SK-N-SH (cell line): ENCODE measurements at places on chromosomes 3 and 15. TPM values are rescaled to one million over a fixed set of nuclear protein-coding genes. Genes with fewer than 3 reads are reported as not detected.

DNA sequence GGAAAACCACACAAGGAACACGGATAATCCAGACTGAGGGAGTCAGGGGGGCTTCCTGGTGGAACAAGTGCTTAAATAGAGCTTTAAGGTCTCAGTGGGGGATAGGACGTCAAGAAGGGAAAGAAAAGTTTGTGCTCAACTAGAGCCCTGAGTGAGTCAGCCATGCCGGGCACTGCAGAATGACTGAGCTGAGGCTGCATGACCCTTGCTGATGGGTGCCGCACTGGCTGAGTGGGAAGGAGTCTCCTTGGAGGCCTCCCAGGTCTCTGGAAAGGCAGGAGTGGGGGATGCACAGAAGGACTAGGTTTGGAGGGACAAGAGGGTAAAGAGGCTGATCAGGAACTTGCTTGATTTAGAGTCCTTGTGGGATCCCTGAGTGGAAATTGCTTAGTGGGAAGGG lies 150.3 kb downstream of the RPLP1 start:
- H3K4me3 ChIP-seq = no peak overlapping the region
- no peaks in the 10 kb centered on the region; the same call in 1 of the 2 replicates for H3K27me3 ChIP-seq
- no peaks in the 10 kb centered on the region for H3K36me3 ChIP-seq
- no peaks in the 10 kb centered on the region; the same call in 1 of the 2 replicates for H3K4me1 ChIP-seq
- H3K27ac ChIP-seq = no peak overlapping the region
- no peak for DNase-seq

DNA sequence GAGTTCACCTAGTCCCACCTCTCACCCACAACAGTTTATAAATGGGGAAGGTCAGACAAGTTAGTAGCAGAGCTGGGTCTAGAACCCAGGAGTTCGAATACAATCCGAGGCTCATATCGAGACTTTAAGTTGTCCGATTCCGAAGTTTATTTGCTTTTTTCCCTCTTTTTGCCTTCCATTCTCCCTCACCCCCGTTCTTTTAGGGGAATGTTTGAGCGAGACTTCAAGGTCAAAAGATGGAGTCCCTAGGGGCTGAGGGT lies 7.3 kb downstream of the BCL6 start:
- H3K27me3 ChIP-seq = no peaks in the 10 kb centered on the region
- H3K27ac ChIP-seq = peak overlapping the region; percentile 50
- DNase-seq = no peak

GRCh38 chr3:147409143-147410115 lies at the start of gene ZIC1:
ZIC1 (plus strand) TSS chr3:147409365; CDS start chr3:147410113, 748 bp downstream.
- peak within 1 kb of the TSS; percentile 47 for H3K4me3 ChIP-seq
- no peaks in the 10 kb centered on the region; the same call in 1 of the 2 replicates for H3K36me3 ChIP-seq
- no peaks in the 10 kb centered on the region for H3K4me1 ChIP-seq
- no peak within 1 kb of the TSS for H3K27ac ChIP-seq
- peaks cover 78% of the 10 kb centered on the region for H3K27me3 ChIP-seq

DNA sequence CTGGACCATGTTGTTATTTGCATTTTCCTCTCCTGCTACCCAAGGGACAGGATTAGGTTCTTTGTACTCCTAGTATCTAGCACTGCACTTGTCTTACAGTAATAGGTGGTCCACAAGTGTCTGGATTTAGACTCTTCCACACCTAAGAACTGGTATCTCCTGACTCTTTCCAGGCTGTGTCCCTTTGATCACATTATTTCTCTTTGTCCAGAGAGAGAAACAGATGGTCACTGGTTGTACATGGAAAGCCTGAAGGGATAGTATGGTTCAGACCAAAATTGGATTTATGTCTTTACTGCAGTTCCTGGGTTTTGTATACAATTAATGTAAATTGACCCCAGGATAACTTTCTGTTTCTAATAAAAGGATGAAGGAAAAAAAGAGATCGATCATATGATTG lies 64.0 kb downstream of the PDE8A start:
- no peak overlapping the region for H3K4me3 ChIP-seq
- H3K4me1 ChIP-seq = peaks cover 30% of the 10 kb centered on the region
- H3K36me3 ChIP-seq = no peaks in the 10 kb centered on the region

GRCh38 chr15:60115579-60116380 lies 111.7 kb downstream of the FOXB1 start:
- no peaks in the 10 kb centered on the region for H3K4me1 ChIP-seq
- no peak for DNase-seq
- H3K27me3 ChIP-seq = peaks cover 13% of the 10 kb centered on the region; the same call in 1 of the 2 replicates
- no peaks in the 10 kb centered on the region for H3K36me3 ChIP-seq
- no peak overlapping the region for H3K4me3 ChIP-seq

GRCh38 chr15:83559310-83559966 lies 94.5 kb upstream of the ADAMTSL3 start:
- peaks cover 14% of the 10 kb centered on the region; the same call in 1 of the 2 replicates for H3K27me3 ChIP-seq
- peak; percentile 66 for DNase-seq
- no peak overlapping the region for H3K27ac ChIP-seq
- no peak overlapping the region for H3K4me3 ChIP-seq

The SERINC4 gene
- polyA plus RNA-seq = 0.05 TPM in 1 of 2 replicates, not detected in the other

DNA sequence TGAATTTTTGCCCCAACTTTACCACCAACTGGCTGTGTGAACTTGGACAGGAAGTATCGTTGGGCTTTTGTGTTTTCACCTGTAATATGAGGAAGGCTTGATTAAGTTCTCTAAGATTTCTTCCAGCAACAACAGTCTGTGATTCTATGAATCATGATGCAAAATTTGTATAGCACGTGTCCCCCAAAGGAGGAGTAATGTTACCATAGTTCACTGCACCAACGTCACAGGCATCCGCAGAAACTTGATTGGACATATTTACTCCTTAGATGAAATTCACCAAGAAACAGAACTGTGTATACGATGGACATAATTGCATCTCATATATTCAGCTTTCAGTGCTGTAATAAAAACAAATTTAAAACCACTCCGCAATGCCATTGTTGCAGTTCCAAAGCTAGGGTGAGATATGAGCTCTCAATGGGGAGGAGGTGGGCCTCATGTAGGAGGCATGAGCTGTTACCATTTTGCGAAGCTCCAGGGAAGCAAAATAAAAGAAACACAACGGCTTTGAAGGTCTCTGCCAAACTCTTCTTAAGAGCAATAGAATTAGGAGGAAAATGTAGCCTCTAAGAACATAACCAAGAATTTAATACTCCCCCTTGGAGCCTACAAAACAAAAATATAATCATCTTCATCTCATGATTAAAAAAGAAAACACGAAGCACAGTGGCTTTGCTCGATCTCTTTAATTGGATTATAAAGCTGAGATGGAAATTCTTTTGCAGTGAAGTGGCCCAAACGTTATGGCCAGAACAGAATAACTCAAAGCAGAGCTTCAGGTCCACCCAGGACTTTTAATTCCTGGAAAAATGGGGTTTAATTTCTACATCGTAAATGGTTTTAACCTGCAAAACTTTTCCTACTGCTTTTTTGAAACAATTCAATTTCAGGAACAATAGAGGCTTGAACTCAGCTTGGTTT lies 80.7 kb downstream of the CHST2 start:
- H3K36me3 ChIP-seq = no peaks in the 10 kb centered on the region
- peak overlapping the region; percentile 63 for H3K27ac ChIP-seq
- DNase-seq = no peak
- no peaks in the 10 kb centered on the region for H3K27me3 ChIP-seq
- peak overlapping the region; percentile 8; the same call in 1 of the 2 replicates for H3K4me3 ChIP-seq
- no peaks in the 10 kb centered on the region for H3K4me1 ChIP-seq

The LYZL4 gene
- polyA plus RNA-seq = not detected in 2 replicates

- H3K36me3 ChIP-seq = no peaks in the 10 kb centered on the region
Observed at GRCh38 chr15:36234743-36235142, 344.7 kb upstream of the CDIN1 start.

DNA sequence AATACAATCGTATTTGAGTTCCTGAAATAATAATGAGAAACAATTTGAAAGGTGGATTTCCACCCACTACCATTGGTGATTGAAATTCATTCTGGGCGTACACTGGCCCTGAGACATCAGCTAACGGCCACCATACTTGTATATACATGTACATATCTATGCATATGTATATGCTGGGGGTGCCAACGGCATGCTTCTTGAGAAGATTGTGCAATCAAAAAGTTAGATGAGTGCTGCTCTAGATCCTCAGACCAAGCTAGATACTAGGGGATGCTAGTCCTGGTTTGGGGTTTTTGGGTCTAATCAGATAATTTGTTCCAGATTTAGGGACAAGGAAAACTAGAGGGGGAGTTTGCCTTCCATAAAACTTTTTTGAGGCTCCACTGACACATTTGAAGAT lies 2.9 kb downstream of the TMEM40 start:
- DNase-seq = no peak
- no peaks in the 10 kb centered on the region for H3K27me3 ChIP-seq
- H3K36me3 ChIP-seq = no peaks in the 10 kb centered on the region
- H3K27ac ChIP-seq = no peak overlapping the region
- peaks cover 14% of the 10 kb centered on the region for H3K4me1 ChIP-seq
- H3K4me3 ChIP-seq = no peak overlapping the region

DNA sequence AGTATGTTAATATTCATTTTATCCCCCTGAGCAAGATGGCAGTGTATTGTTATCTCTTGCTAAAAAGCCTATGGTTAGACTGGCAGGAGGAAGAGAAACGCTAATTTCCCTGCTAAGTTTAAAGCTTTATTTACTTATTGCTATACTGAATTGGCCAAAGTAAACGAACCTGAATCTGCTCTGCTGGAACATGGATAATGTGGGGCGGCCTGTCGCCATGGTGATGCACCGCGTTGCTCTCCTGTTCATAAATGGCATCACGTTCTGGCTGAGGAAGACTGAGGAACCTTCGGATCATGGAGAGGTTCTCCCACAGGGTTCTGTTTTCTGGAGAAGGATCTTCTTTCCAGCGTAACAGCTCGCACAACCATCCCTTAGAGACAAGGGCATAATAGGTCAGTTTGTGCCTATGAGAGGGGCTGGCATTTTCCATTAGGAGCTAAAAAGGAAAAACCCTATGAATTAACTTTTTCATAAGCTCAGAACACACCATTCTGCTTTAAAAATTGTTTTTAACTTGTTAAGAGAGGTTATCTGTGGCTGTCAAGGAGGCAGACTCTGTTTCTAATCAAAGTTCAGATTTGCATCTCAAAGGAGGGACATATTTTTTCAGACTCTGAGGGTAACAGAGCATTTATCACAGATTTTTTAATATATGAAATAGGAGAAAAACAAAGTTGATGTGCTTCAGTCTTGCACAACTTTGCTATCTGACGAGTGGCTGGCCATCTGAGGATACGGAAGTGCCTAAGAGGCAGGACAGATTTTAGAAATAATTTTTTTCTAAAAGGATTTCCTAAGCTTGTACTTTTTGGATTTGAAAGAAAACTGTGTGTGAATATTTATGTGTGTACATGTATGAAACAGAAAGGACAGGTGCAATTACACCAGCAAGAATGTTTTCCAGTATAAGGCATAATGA lies 73.1 kb downstream of the SATB1 start:
- peaks cover 25% of the 10 kb centered on the region for H3K4me1 ChIP-seq
- peak overlapping the region; percentile 53 for H3K27ac ChIP-seq
- H3K36me3 ChIP-seq = peaks cover 11% of the 10 kb centered on the region; the same call in 1 of the 2 replicates
- DNase-seq = peak; percentile 15
- H3K4me3 ChIP-seq = no peak overlapping the region

The FGD5 gene
- not detected in 2 replicates for polyA plus RNA-seq

DNA sequence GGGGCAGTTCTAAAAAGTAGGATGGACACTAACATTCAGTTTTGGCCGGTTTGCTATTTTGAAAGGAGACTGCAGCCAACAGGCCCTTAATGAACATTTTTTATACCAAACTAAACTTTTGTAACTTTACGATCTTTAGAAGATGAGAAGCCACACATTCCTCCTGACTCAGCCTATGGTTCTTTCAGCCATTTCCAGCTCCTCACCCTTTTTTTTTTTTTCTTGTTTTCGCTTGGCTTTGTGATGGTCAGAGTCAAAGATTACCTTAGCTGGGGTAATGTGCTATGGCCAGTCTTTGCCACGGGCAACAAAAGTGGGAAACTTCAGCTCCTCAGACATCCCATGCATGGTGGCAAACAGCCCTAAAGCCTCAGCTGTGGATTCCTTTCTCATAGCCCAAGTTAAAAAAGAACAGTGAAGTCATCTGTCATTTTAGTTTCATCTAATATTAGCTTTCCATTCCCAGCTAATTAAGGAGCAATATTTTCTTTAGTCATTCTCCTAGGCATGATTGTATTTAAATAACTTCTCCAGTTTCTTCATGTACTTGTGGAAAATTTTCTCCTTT lies 368.7 kb downstream of the MFSD1 start:
- H3K27ac ChIP-seq = peak overlapping the region; percentile 54; the same call in 1 of the 2 replicates
- no peaks in the 10 kb centered on the region for H3K36me3 ChIP-seq
- no peaks in the 10 kb centered on the region for H3K27me3 ChIP-seq
- peaks cover 11% of the 10 kb centered on the region for H3K4me1 ChIP-seq
- no peak for DNase-seq

The TPRG1 gene
- 0.64 and 1.8 TPM in 2 replicates for polyA plus RNA-seq

The CXCR6 gene
- not detected in 2 replicates for polyA plus RNA-seq

DNA sequence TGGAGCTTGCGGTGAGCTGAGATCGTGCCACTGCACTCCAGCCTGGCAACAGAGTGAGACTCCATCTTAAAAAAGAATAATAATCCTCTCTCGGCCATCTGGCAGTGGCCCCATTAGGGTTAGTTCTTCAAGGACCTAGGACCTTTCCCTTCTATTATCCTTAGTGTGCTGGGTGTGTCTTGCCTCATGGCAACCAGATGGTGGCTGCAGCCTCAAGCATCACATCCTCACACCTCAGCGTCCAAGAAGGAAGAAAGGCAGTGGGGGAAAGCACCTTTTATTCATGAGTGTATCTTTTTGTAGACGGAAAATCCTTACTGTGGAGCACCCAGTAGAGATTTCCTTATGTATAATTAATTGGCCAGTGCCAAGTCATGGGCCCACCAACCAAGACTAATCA lies 42.7 kb upstream of the TFRC start:
- DNase-seq = no peak
- no peak overlapping the region for H3K27ac ChIP-seq
- H3K27me3 ChIP-seq = no peaks in the 10 kb centered on the region; the same call in 1 of the 2 replicates
- H3K4me1 ChIP-seq = peaks cover 7% of the 10 kb centered on the region; the same call in 1 of the 2 replicates

The SERF2 gene
- 935 and 1,369 TPM in 2 replicates for polyA plus RNA-seq

The CNTN4 gene
- polyA plus RNA-seq = 0.12 and 0.21 TPM in 2 replicates

GRCh38 chr3:45153658-45154437 lies 7.7 kb upstream of the CDCP1 start:
- DNase-seq = no peak
- no peaks in the 10 kb centered on the region for H3K4me1 ChIP-seq
- H3K4me3 ChIP-seq = no peak overlapping the region
- no peaks in the 10 kb centered on the region for H3K36me3 ChIP-seq
- H3K27ac ChIP-seq = no peak overlapping the region

DNA sequence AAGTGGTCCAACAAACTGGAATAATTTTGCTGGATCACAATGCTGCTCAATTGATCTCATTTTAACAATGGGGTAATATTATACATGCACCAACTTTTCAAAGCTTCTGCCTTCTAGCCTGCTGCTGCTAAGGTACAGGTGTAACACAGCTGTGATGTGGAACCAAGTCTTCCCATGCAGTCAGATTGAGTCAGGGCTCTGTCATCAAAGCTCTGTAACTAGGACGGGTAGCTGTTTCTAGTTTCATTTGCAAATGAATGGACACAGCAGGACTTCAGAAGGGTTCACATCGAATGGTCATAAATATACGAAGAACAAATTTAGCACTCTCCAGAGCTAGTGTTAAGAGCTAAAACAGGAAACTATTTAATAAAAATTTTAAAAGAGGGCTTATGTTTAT lies 189.2 kb downstream of the USP13 start:
- no peaks in the 10 kb centered on the region; the same call in 1 of the 2 replicates for H3K4me1 ChIP-seq
- no peaks in the 10 kb centered on the region for H3K27me3 ChIP-seq
- no peaks in the 10 kb centered on the region for H3K36me3 ChIP-seq

The CCDC54 gene
- polyA plus RNA-seq = not detected in 2 replicates
